ENCODE measurements at places on chromosomes 16 and 17.

DNA sequence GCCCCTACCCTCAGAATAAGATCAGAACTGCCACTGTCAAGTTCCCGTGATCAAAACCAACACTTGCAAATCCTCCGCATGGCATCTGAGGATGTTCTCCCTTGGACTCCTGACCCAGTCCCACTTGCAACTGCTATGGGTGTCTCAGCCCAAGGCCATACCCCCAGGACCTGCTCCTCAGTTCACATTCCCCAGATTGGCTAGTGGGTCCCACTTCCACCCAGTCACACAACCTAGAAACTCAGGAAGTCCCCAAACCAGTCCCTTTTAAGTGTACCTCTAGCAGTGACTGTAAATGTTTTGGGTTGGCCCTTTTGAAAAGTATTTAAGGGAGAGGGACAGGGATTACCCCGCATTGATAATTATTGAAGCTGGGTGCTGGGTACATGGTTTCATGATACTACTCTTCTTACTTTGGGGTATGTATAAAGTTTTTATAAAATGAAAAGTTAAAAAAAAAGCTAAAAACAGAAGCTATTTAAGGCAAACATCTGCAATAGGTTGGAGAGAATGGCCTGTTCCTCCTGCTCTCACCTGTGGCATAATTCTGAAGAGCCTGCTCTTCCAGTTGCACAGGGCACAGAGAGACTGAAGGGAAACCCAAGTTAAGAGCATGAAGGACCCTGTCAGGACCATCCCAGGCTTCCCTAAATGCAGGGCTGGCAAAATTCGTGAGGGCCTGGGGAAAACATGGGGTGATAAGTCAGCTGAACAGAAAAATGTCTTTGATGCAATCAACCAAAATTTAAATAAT, 42.5 kb downstream of the ERN1 start:
- no peak for DNase-seq

DNA sequence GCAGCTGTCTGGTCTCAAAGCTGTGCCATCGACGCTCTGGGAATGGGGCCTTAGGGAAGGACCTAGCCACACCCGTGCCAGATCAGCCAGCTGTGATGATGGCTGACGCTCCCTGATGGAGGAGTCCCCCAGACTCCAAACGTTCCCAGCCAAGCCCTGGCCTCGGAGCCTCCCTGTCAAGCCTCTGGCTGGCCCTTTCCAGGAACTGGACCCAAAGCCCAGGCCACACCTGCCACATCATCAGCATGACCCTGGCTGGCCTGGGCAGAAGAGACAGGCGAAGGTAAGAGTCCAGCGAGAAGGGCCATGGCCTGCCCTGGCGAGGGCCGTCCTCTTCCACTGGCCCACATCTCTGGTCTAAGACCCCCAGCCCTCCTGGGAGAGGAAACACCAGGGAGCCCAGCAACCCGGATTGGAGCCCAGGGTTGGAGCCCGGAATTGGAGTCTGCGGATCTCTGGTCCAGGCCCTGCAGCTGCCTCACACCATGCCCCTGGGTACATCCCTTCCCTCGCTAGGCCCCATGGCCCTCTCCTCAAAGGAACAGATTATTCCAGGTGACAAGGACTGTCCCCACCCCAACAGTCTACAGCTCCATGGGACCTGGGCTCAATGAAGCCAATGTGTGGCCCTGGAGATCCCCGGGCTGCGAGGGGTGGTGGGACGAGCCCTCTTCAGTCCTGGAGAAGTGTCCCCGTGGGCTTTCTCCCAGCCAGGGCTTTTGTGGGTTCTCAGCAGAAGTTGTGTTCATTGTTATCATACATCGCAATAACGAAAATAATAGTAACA, 105.1 kb upstream of the TNRC6C start:
- DNase-seq = no peak

GRCh38 chr16:31477220-31478216, 5.4 kb upstream of the SLC5A2 start:
- peak; percentile 42 for DNase-seq

- DNase-seq = no peak
Measured at GRCh38 chr16:69931631-69932030, 19.5 kb upstream of the CLEC18A start.

DNA sequence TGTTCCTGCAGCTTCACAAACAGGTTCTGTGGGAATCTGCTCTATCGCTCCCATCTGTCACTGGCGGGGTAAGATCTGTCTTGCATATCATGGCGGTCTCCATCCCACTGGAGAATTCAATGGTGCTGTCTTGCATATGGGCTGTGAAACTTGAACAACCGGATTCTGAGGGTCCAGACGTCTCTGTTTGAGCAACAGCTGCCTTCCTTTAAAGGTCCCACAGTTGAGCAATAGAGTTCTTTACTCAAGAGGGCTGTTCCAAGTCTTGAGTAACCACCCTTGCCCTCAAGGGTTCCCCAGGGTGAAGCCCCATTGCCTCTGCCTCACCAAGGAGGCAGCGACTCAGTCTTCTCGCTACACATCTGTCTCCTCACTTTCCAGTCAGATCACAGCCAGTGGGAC, 50.8 kb downstream of the ZFHX3 start:
- DNase-seq = no peak

DNA sequence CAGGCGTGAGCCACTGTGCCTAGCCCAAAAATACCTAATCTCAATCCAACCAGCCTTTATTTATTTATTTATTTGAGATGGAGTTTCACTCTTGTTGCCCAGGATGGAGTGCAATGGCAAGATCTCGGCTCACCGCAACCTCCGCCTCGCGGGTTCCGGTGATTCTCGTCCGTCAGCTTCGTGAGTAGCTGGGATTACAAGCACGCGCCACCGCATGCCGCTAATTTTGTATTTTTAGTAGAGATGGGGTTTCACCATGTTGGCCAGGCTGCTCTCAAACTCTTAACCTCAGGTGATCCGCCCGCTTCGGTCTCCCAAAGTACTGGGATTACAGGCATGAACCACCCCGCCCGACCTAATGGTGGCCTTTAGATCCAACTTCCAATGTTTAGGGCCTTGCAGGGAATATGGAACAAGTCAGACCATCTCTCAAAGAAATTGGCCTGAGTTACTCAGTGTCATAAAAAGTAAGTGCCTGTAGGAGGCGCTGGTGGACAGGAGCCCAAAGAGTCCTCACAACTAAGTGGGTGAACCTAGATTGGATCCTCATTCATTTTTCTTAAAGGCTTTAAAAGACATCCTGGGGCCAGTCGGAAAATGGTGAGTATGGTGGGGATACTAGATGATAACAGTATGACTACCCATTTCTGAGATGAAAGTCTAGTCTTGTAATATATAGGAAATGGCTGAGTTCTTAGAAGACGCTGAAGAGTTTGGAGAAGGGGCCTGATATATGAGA, 4.6 kb downstream of the ZSCAN10 start:
- no peak for DNase-seq
